ENCODE measurements at places on chromosomes 5 and 9.

- DNase-seq, result peak; percentile 79
Measured at GRCh38 chr9:127838375-127839078, 15.9 kb downstream of the ENG start.

DNA sequence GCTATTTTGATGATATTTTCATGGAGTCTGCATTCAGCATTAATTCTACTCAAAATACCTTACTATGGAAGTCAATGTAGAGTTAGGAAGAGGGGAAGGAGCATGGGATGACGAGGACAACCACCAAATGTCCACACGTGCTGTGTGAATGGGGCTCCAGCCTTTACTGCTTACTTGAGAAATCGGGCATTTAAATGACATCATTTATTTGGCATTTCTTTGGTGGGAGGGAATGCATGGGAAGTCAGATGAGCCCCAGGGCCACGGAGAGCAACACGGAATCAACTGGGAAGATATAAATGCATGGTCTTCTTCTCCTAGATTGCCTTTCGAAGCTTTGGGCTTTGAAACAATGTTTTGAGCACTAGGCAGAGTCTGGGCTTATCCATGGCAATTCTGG, 458.5 kb upstream of the KLF4 start:
- DNase-seq, result no peak

GRCh38 chr9:131636593-131636992, 91.3 kb downstream of the PRRT1B start:
- DNase-seq, result no peak

GRCh38 chr5:8633259-8633658, 764.3 kb downstream of the MTRR start:
- DNase-seq, result no peak

DNA sequence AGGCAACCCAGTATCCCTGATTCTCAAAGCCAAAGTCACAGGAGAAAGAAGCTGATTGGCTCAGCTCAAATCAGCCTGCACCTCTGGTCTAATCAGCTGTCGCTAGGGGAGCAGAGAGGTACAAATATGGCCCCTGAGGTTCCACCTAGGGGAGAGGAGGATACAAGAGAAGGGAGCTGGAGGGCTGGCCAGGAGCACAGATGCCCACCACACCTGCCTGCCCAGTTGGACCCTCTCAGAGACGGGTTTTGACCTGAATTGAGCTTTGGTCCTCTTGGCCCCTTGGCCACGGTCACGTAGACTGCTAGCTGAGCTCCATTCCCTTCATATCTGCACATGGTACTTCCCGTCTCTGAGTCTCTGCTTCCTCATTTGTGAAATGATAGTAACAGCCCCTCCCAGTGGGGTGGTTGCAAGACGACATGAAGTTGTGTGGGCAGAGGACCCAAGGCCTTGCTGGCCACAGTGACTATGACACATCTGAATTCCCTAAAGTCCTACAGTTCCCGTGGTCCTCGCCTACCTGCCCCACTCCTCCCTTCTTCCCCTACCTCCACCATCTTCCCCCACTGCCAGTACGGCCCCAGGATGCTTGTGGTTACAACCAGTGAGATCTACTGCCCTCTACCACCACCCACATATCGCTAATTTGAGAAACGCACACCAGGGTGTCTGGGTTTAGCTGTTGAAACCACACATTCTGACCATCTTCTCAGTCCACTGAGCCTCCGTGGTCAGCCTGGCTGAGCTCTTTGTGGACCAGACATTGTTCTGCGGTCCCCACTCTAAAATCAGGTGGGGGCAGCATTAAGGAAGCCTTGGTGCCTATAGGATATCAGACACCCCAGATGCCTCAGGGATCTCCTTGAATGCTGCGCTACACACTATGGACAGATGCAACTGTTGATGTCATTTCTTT, 60.3 kb upstream of the NEK6 start:
- no peak for DNase-seq

DNA sequence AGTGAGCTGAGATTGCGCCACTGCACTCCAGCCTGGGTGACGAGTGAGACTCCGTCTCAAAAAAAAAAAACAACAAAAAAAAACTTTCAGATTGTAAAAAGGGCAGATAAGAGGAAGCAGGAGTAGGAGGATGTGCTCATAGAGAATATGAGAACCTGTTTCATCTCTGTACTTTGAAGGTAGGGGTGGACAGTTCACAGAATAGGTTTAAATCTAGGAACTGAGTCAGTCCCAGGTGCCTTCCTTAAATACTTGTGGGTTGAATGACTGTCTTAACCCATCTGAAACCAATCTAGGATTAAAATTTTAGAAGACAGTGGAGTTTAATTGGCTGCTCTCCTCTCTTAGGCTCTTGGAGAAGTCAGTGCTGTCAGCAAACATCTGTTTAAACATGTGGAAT, 12.4 kb downstream of the POLK start:
- DNase-seq, result no peak

DNA sequence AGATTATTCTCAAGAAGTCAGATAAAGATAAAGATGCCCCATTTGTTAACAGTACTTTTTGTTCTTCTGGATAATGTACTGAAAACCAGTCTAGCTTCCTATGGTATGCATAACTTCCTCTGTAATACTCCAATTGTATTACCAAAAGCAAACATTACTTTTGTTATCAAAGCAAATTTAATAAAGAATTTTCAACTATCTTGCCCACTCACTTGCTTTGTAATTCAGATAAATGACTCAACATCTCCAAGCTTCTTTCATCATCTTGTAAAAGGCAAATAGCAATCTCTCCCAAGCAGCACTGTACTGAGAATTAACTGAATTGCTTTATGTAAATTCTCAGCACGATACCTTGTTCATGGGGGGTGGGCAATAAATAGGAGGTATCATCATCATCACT, 98.3 kb downstream of the NFIB start:
- no peak for DNase-seq

GRCh38 chr9:130227833-130228232, 37.7 kb upstream of the HMCN2 start:
- no peak for DNase-seq

DNA sequence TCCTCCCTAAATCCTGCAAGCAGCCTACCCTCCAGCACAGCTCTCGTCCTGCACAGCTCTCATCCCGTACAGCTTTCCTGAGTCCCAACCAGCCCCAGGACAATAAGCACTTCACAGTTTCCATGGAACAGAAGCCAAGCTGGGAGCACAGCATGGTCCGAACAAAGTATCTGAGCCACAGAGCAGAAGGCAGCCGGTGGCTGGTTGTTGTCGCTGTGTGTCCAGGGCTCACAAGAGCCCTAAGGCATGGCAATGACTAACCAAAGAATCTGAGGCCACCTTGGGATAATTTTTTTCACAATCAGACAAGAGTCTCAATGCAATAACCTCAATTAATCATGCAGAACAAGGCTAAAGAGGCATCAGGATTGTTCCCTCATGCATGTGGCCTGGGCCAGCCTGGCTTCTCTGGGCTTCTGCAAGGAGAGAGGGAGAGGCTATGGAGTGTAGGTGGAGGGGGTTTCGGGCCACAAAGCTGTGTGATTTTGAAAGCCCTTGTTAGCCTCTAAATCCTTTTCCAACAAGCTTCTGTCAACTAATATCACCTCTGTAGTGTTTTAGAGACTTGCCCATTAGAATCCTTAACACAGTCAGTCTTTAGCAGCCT, 323.4 kb downstream of the PIK3R1 start:
- no peak for DNase-seq

DNA sequence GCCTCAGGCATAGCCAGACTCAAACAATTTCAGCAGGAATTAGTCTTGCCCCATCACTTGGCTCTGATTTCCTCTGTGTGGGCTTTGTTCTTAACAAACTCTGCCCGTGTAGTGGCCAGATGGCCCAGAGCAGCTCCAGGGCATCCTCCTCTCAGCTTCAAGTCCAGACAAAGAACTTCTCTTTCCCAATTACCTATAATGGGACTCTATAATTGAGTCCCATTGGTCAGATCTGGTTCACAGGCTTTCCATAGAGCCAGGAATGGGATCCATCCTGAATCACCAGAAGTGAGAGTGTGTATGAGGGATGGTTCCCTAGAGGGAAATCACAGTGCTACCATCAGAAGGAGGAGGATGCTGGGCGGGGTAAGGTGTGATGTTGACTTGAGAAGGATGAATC, 515.8 kb downstream of the KIF4B start:
- no peak for DNase-seq

DNA sequence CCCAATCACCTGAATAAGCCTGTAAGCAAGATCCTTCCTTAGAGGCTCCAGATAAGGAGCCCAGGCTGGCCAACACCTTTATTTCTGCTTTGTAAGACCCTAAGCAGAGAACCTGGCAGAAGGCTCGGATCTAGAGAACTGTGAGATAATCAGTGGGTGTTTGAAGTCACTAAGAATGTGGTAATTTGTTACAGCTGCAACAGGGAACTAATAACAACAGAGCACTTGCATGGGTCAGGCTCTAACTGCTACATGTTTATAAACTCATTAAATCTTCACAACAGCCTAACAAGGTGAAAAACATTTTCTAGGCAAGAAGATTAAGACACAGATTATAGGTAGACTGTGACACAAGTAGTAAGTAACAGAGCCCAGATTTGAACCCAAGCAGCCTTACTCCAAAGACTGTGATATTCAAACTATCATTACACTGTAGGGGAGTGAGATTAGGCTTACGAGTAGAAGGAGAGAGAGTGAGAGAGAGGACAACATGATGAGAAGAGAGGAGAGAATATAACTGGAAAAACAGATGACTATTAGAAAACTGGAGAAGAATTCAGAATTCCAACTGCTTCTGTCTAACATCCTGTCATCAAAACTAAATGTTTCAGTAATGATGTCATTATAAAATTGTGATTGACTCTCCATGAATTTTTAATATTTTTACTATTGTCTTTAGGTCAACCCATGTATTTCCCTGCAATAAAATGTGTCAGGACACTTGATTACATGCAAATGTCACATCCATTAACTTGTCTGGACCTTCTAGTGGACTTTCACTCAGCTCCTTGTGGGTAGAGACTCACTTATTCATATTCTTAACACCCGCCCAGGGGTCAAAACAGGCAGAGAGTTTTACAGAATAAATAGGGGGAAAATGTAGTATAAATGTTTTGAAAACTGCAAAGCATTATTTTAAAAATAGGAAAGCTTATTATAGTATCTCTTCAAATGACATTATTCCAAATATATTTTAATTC, 290.9 kb upstream of the RGMB start:
- DNase-seq, result no peak

DNA sequence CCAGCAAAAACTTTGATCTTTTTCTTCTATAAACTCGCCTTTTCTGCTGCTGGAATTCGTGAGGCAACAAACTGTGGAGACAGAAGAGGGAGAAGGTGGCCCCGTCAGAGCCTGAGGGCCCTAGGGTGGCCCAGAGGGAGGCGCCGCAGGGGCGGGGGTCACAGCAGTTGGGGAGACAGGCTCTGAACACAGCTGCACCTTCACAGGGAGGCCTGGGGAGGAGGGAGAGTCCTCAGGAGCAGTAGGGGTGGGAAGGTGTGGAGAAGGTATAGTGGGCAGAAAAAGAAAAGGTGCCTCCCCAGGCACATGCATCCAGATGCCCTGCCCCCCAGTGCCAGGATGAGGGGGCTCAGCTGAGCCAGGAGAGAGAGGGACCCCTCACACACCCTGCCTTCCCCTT, 15.1 kb downstream of the PHF19 start:
- no peak for DNase-seq

- DNase-seq, result no peak
Measured at GRCh38 chr5:121408778-121409177, 442.9 kb upstream of the FTMT start.

DNA sequence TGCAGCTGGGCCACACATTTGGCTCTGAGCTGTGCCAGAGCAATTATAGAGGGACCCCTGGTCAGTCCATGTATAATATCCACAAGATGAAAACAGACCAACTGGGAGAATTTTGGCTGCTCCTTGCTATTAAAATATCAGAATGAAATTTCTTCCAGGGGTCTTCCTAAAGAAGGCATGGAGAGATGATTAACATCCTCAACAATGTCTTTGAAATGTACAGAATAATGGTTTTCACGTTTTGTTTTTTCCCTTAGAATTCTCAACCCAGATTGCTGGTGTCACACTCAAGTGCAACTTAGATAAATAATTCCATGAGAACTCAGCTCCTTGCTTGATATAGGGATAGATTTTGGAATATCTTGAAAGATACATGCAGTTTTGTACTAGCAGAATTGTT, 148.3 kb upstream of the SLC24A2 start:
- DNase-seq, result no peak

DNA sequence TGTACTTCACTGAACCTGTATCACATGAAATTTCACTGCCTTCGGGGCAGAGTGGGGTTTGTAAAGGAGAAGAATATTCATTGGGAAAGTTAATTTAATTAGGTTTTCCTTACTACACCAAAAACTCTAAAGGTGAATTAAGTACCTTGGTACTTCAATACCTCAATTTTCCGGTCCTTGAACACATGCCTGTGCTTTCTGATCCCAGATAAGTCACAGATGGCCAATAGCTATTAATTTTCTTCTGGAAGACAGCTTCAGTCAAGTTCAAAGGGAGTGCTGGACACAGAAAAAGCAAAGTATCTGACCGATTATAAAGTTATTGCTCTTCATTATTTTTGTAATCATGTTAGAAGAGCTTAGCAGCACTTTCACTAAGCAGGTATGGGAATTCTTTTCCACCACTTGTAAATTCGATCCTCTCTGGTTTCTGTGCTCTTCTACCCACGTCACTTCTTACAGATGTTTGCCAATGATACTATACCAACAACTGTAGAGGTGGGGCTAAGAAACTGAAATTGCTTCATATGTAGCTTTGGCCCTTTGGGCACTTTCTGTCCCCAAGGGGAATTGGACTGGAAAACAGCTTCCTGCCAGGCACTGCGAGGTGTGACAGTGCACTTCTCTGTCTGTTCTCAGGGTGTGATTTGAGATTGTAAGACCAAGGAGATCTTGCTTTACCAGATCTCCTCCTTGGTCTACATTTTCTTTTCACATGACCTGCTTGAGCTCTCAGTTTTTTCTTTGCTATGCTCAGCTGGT, 164.0 kb downstream of the CCDC192 start:
- DNase-seq, result no peak
